ENCODE measurements at places on chromosomes 1 and 21. TPM values are rescaled to one million over a fixed set of nuclear protein-coding genes. Genes with fewer than 3 reads are reported as not detected.

LPAR3 gene
- total RNA-seq: 3.6 TPM

VWA1 gene
- total RNA-seq: 0.12 TPM

RPTN gene
- total RNA-seq: not detected

RAB25 gene
- not detected for total RNA-seq

OR6N1 gene
- not detected for total RNA-seq

PGBD5 gene
- total RNA-seq: 0.98 TPM

NES gene
- total RNA-seq: 0.37 TPM

C1orf232 gene
- not detected for total RNA-seq

SYPL2 gene
- 0.05 TPM for total RNA-seq

BRINP3 gene
- total RNA-seq: not detected

SLC9C2 gene
- not detected for total RNA-seq

SLAMF7 gene
- 3.9 TPM for total RNA-seq

POGZ gene
- 21.6 TPM for total RNA-seq

OR10R2 gene
- not detected for total RNA-seq

TDRKH gene
- total RNA-seq: 11.0 TPM

SOD1 gene
- 518 TPM for total RNA-seq

CADM3 gene
- total RNA-seq: 0.47 TPM

SLC25A44 gene
- total RNA-seq: 18.5 TPM

GPR137B gene
- 10.2 TPM for total RNA-seq

GRHL3 gene
- total RNA-seq: not detected

MPZ gene
- 0.89 TPM for total RNA-seq

SPRR1A gene
- total RNA-seq: not detected

FALEC gene
- not detected for total RNA-seq

OR2T35 gene
- not detected for total RNA-seq
